ENCODE measurements at places on chromosomes 16 and 17.

DNA sequence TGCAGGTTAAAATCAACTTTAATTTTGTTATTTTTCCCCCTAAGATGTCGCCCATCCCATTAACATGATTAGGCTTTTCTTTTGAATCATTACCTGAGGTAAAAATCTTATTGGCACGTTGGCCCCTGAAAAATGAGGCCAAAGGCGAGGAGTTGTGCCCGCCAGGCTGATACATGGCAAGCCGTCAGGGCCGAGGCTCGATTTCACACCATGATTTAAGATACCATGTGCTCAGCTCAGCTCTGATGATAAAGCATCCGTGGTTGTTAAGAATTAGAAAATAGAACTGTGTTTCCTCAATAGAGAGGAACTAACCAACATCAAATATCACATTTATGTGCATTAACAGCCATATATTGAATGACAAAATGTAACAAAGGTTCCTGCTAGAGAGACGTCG, 972.9 kb upstream of the SOX9 start:
- DNase-seq, result no peak

DNA sequence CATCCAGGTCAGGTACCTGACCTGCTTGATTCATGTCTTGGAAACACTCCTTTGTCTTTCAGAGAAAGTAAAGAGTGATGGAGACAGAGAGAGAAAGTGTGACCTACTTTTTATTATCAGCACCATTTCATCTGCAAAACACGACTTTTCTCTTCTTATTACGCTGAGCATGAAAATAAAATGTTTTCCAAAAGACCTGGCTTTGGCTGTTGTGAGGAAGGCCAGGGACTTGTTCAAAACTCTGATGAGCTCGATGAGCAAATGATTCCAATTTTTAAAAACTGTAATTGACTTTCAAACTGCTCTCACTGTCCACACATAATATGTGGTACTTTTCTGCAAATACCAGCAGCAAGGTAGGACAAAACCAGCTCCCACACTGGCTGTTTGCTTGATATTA, 679.9 kb downstream of the MAF start:
- DNase-seq, result no peak

DNA sequence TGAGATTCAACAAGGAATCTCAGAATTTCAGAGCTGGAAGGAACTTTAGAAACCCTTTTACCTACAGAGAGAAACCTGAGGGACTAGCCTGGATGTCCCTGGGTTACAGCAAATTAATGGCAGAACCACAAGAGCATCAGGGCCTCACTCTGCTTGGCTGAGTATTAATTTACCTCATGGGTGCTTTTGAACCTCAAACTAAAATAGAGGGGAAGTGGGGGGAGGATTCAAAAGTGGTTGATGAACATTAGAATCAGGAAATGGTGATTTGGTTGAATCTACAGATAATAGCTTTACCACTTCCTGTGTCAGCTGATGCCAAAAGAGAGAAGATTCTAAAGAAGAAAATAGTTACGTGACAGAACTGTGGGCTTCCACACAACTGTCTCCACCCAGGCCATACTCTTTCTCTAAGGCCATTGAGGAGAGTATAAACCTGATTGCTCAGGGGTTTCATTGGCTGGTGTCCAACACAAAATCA, 11.3 kb upstream of the SKAP1 start:
- peak; percentile 96 for DNase-seq

DNA sequence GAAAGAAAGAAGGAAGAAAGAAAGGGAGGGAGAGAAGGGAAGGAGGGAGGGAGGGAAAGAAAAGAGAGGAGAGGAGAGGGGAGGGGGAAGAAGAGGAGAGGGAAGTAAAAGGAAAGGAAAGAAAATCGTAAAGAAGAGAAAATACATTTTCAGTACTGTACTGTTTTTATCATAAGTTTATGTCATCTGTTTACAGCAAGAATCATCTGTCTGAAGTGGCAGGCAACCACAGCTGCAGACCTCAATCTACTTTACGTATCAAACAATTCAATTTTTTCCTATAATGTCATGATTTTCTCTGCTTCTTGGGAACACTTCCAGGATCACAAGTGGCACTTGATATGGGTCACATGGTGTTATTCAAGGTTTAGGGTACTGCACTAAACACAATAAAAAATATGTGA, 58.3 kb downstream of the USP32 start:
- no peak for DNase-seq

GRCh38 chr17:48903401-48903800, 4.8 kb upstream of the UBE2Z start:
- DNase-seq, result no peak

GRCh38 chr17:40699853-40700252, 3.7 kb downstream of the KRT24 start:
- no peak for DNase-seq

GRCh38 chr16:70480127-70481105, 26.0 kb downstream of the FCSK start:
- no peak for DNase-seq

- DNase-seq, result no peak
Observed at GRCh38 chr16:8376430-8376829, 213.9 kb downstream of the TMEM114 start.

- no peak for DNase-seq
Observed at GRCh38 chr17:55545806-55546205, 34.6 kb upstream of the SMIM36 start.

DNA sequence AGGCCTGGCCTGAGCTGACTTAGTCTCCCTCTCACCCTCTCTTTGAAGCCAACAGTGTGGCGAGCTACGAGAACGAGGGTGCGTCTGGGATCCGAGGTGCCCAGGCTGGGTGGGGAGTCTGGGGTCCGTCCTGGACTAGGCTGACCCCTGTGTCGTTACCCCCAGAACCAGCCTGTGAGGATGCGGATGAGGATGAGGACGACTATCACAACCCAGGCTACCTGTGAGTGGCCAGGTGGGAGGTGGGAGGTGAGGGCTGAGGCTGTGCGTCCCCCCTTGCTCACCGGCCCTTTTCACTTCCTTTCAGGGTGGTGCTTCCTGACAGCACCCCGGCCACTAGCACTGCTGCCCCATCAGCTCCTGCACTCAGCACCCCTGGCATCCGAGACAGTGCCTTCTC, 1.6 kb downstream of the LAT start:
- DNase-seq, result no peak

- no peak for DNase-seq
Observed at GRCh38 chr17:14715561-14715960, 414.7 kb downstream of the HS3ST3B1 start.

GRCh38 chr16:73020409-73020884, 27.5 kb downstream of the ZFHX3 start:
- no peak for DNase-seq

- DNase-seq, result no peak
Observed at GRCh38 chr16:79188115-79188738, 412.3 kb downstream of the MAF start.

- DNase-seq, result peak; percentile 57
Observed at GRCh38 chr17:42342242-42343008, 45.8 kb downstream of the STAT3 start.

DNA sequence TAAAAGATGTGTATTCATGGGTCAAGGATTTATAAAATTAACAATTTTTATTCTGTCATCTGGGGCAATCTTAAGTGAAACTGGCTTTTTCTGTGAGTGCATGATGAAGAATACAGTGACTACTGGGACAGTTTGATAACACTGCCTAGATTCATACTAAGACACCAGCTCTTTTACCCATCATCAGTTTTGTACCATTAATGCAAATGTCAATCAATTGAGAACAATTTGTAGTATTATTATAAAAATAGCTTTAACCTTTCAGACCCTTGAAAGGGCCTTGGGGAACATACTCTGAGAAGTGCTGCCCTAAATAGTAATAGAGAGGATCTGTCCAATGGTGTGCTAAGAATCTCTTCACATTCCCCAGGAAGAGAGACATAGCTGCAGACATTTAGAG, 45.4 kb upstream of the PSMD11 start:
- no peak for DNase-seq

- no peak for DNase-seq
Observed at GRCh38 chr16:22314661-22315626, 17.7 kb downstream of the POLR3E start.

- no peak for DNase-seq
Observed at GRCh38 chr17:40203131-40203530, 16.0 kb upstream of the WIPF2 start.

DNA sequence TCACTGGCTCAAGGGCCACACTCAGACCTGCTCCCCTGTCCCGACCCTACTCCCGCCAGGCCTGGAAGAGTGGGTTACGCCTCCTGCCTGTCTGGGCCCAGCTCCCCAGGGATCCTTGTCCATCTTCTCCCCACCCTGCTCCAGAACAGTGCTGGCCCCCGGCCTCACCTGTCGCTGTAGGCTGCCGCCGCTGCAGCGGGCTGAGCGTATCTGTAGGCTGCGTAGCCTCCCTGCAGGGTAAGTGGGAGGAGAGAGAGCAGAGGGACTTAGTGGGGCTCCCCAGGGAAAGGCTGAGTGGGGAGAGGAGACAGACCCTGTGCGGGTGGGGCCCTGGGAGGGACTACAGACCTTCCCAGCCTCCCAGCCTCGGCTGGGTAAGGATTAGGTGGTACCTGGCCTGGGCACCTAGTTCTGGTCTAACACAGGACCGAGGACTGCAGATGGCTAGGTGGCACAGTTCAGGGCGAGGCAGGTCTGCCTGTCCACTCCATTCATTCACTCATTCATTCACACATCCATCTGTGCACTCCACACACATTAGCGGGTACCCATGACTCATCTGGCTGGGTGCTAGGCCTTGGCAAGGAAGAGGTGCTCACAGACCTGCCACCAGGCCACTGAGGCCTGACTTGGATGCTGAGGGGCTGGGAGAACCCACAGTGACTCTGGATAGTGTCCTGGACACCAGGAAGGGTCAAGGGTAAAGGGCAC, 20.9 kb downstream of the ENGASE start:
- no peak for DNase-seq

- no peak for DNase-seq
Observed at GRCh38 chr17:64428406-64428805, 20.5 kb upstream of the MILR1 start.

DNA sequence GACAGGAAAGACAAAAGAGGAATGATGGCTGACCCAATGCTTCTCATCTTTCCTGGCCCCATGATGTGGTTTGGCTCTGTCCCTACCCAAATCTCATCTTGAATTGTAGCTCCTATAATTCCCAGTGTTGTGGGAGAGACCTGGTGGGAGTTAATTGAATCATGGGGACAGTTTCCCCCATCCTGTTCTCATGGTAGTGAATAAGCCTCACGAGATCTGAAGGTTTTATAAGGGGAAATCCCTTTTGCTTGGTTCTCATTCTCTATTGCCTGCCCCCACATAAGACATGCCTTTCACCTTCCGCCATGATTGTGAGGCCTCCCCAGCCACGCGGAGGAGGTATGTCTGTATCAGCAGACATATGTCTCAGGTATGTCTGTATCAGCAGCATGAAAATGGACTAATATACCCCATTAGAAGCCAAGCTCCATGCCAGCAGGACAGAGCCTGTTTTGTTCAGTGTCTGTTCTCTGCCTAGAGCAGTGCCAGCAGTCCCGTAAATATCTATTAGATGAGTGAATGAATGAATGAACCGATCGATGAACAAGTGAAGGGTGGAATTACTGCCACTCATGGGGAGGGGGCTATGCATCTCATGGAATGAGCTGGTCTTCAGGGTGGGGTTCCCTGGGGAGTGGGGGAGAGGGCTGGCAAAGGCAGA, 304.4 kb downstream of the SOX9 start:
- no peak for DNase-seq

DNA sequence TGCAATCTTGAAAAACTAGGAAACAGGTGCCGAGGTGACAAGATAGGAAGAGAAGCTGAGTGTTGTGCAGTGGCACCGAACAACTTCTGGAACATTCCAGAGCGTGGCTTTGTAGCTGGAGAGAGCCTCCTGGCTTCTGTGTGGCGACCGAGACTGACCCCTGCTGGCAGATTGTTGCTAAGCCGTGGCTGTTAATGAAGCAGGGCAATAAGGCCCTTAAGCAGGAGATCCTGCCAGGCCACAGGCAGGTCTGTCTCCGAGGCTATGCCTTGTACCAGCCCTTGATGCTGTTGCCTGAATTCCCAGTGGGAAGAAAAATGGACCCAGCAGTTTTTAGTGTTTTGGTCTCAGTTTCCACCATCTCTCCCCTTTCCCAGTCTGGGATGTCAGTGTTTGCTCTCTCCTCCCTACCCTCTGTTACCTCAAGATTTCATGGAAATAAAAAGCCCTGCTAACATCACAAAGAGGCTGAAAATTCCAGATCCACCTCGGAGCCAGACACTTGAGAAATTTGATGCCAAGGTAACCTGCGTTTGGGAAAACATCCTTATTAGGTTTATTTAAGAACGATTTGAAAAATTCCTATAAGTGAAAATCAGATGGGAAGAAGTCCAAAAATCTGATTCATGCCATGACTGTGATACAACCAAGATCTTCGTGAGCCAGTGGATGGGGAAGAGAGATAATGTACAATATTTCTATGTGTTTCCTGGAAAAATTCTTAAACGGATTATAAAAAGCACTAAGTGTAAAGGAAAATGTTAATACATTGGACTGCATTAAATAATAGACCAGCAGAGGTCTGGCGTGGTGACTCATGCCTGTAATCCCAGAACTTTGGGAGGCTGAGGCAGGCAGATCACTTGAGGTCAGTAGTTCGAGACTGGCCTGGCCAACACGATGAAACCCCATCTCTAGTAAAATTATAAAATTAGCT, 265.1 kb downstream of the PRKCA start:
- DNase-seq, result peak; percentile 78

- DNase-seq, result no peak
Observed at GRCh38 chr16:70736465-70737376, 50.9 kb upstream of the MTSS2 start.

GRCh38 chr17:65078441-65079160, 22.1 kb upstream of the GNA13 start:
- DNase-seq, result no peak

DNA sequence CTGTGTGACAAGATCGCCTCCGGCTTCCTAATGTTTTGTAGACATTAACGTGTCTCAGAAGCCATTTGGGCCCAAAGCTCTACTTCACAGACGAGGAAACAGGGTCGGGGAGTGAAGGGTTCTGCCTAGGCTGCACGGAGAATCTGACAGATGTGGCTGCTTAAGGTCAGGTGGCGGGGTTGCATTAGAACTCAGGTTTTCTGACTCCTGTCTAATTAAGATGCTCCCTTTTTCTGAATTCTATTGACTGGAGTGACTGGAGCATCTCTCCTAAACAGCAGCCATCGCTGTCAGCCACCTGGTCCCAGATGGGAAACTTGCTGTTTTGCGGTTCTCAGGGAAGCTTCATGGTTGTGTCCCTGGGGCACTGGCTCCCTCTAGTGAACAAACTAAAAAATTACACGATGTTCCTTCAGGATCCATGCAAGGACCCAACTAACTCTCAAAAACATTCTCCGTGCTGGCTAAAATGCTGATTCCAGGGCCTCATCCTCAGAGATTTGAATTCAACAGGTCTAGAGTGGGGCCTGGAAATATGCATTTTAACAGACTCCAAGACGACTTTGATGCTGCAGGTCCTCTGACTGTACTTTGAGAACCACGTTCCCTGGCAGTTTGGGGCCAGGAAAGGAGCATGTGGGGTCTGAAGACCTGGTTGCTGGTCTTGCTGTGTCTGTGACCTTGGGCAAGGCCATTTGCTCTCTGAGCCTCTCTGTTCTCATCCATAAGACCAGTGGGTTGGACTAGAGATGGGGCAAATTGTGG, 117.4 kb downstream of the IRF8 start:
- peak; percentile 54 for DNase-seq

GRCh38 chr16:56551796-56552738, 12.8 kb upstream of the MT4 start:
- no peak for DNase-seq

Measured in Jurkat, Clone E6-1 (cell line).